Stimulated activated CD8-positive, alpha-beta memory T cell treated with anti-CD3 and anti-CD28 coated beads, Interleukin-4, amount 100 ng/mL, for 4 hours (primary cell): ENCODE measurements at places on chromosomes 16 and 17.

- no peak for DNase-seq
These were observed 31.1 kb downstream of the PPM1E start for GRCh38 chr17:58786586-58787295.

- DNase-seq = no peak
These were observed 100.7 kb downstream of the HIC1 start for GRCh38 chr17:2155573-2155972.

DNA sequence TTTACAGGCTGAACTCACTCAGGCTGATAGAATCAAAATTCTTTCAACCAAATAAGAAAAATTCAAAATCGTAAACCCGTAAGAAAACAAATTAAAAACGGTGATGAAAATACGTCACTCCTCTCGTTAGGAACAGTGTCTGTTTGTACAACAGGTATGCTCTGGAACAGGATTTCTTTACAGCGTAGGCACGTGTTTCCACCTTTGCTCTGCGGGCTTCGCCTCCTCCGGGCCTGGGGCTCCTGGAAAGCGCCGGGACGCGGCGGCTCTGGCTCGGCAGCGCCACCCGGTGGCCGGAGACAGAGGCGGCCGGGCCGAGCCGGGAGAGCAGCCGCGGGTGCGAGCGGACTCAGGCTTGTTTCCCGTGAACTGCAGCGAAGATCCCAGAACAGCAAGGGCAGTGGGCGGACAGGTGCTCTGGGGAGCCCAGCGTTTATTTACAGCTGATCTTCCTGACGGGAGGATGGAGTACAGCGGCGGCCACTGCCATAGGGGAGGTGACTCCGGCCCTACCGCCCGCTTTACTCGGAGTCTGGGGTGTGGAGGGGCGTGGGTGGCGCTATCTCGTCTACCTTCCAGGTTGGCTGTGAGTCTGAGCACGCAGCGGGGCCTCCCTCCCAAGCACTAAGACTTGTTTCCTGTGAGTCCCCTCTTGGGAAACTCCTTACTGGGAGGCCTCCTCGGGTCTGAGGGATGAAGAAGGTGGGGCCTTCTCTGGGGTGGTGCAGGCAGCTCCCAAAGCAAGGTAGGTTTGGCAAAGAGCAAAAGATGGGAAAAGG is 40.5 kb upstream of the ATP2A3 start:
- DNase-seq = peak; percentile 6

DNA sequence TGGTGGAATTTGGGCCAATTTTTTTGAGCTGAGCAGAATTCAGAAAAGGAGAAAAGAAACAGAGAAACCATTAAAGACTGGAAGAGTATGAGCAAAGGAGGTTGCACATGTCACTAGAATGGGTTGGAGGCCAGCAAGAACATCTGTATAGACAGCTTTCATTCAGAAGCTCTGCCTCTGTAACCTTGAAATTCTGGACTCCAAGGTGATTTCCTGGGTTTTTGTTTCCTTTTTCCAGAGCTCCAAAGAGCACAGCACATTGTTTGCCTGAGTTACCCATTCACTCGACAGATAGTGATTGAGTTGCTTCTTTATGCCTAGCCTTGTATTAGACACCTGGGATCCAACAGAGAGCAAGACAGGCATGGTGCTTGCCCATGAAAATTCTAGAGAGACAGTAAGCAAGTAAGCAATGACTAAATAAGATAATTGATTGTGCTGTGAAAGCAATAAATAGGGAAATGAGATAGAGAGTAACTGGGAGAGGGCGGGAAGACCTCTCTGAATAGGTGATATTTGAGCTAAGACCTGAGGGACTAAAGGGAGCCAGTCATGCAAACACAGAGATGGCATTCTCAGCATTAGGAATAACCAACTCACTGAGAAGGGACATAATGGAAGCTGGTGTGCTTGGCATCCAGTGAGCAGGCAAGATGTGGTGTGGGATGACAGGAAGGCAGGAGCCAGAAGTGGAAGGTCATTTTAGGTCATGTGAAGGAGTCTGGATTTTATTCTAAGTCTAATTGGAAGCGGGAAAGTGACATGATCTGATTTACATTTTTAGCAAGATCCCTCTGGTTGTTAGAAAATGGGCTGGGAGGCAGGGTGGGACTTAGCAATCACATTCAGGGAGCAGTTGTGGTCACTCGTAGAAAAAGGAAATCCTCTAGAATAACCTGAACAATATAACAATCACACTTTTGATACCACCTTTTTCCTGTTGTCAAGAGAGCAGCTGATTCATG is 197.5 kb downstream of the HS3ST3A1 start:
- DNase-seq = no peak

DNA sequence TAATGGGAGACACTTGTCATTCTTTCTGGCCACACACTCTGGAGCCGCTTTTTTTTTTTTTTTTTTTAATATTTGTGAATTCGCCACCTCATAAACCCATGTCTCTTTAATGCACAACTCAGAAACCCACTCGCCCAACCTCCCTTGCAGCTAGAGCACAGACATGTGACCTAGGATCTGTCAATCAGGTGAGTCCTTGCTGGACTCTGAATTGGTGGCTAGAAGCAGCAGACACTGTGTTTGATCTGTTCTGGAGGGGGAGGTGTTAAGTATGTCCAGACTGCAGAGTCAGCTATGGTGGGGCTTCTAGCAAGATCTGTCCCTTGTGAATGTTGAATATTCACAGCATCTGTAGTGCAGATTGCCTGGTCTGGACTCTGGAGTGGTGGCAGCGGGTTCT is 112.1 kb downstream of the PRKCB start:
- no peak for DNase-seq

- DNase-seq = no peak
These were observed 25.6 kb downstream of the SLC7A5 start for GRCh38 chr16:87843678-87844105.

DNA sequence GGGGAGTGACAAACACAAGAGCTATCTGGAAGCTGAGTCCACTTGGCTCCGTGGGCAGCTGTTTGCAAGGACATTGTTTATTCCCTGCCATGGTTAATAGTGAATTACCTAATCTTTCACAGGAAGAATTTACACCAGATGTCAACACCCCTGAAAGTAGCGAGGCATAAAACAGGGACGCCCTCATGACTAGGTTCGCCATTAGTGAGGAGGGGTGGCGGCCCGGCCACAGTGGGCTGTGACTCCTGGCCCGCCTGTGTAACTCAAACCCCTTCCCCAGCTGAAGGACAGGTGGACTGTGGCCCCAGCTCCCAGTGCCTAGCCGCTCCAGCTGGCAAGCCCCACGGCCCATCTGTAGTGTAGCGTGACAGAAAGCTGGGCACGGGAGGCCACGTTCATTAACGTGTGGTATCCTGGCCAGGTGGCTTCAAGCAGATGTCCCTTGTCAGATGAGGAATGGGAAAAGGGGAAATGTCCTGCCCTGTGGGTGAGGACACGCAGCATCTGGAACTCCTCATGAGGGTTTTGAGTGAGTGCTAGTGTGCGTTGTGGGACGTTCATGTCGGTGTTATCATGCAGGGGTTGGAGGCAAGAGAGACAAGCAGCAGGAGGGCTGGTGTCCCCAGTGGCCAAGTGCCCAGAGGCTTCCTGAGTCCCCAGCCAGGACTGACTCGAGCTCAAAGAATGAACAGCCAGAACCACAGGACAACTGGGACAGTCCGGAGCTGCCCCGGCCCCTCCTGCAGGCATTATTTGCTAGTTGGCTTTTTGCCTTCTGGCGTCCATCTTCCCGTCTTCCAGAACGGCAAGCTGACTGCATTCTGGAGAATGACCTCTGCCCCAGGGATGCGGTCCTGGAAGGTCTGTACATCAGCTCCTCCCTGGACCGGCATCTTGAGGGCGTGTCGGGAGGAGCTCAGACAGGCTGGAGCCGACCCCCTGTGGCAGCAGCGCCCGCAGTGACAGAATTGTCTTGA is 19.2 kb downstream of the KDM8 start:
- DNase-seq = no peak

GRCh38 chr17:36068524-36068923 is 4.5 kb downstream of the CCL18 start:
- DNase-seq = no peak

GRCh38 chr16:11133344-11133943 is 122.6 kb downstream of the SOCS1 start:
- DNase-seq = no peak

GRCh38 chr16:19805459-19806162 is 79.0 kb downstream of the GPRC5B start:
- DNase-seq = no peak

DNA sequence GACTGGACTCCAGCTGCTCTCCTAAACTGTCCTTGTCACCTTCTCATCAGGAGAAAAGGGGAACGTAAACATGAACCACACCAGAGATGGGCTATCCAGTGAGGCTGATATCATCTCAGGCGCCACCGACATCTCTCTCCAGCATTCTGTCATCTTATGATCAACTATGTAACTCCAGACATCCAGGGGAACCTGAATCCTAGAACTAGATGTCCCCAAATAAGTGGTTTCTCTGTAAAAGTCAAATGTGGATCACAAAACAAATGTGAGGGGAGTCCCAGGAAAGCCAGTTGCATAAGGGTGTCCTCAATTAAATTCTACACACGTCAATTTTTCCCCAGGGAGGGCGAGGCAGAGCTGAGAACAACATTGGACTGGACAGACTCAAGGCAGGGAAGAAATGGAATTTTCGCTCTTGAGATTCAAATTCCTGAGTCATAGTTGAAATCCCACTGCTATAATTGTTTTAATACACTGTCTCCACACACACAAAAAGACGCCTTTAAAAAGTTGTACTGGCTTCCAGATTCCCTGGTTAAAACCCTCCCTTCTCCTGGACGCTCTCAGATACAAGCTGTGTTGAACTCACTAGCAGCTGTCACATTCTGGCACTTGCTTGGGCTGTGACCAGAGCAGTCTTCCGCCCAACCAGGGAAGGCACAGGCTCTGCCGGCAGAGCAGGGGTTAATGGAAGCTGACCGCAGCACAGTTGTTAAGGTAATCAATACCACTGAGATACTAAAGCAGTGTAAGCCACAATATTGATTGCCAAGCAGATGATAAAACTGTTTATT is 62.6 kb downstream of the ZFHX3 start:
- no peak for DNase-seq

- no peak for DNase-seq
These were observed 24.5 kb downstream of the STXBP4 start for GRCh38 chr17:54992797-54993639.

- no peak for DNase-seq
These were observed 13.7 kb downstream of the MYO15B start for GRCh38 chr17:75601057-75601987.

DNA sequence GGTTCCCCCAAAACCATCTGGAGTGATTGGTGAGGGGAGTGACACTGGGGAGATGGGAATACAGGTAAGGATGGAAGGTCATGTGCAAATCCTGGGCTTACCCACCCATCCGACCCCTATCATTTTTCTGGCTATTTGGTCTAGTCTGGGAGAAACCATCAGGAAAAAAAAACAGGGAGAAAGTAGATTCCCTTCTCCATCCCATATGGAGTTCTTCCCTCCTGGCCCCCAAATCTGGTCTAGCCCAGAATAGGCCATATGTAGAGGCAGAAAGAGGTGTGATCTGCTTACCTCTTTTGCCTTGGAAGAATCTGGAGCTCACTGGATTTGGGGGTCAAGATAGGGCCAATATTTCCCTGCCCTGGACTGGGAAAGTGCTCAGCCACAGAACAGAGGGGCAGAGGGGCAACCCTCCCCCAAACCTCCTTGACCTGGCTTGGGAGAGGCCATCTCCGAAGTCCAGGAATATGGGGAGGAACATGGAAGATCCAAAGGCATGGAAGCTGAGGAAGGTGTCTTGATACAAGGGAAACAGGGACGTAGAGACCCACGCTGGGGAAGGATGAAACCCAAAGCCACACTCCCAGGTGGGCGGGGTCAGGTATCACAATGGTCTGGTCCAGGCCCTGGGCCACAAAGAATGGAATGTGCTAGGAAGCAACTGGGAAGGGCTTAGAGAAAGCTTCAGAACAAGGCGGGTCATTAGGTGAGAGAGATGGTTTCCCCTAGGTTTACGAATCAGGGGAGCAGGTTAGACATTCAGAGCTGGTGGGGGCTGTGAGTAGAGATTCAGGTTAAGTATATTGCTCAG is 16.2 kb downstream of the CHRNB1 start:
- DNase-seq = no peak

- no peak for DNase-seq
These were observed 90.5 kb upstream of the HSBP1 start for GRCh38 chr16:83717308-83717707.

- DNase-seq = no peak
These were observed 86.3 kb downstream of the MYH11 start for GRCh38 chr16:15770512-15770911.

DNA sequence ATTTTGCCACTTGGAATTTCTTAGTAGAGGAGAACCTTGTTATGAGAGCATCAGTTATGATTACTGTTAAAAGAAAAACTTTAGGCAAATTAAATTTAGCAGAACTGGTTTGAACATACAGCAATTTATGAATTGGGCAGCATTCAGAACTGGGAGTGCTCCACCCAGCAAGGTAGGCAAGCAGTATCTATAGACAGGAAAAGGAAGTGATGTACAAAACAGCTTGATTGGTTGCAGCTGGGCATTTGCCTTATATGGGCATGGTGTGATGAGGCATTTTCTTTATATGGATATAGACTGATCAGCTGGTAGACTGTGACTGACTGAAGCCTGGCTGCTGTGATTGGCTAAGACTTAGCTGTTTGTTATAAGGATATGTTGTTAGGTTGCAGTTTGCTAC is 17.6 kb upstream of the CYLD start:
- no peak for DNase-seq

DNA sequence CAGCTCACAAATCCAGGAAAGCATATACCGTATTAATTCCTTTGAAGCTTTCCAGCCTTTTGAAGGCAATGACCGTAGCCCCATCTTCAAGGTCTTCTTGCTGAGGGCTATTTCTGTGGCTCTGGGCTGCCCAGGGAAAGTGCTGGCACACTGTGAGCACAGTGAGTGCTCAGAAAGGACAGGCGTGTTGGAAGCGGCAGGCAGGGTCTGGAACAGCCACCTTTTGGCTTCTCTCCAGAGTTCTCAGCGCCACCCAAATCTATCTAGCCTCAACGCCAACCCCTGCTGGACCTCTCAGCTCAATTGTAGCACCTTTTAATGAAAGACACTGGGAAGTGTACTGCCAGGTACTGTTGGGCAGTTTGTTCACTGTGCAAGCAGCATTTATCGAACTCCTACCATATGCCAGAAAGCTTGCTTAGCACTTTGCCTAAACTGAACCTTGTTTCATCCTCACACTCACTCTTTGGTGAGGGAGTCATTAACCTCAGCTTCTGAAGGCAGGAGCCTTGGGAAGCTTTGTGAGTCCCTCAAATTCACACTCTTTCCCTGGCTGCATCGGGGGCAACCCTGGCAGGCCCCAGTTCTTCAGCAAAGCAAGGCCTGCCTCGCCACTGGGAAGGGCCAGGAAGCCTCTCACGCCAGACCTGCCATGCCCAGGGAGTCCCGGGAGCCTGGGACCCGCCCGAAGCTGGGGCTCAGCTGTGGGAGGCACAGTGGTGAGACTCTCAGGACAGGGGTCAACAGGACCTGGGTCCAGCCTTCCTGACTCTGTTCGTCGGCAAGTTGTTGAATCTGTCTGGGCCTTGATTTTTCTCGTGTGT is 13.5 kb upstream of the CIBAR2 start:
- DNase-seq = no peak

- DNase-seq = no peak
These were observed 2.4 kb downstream of the MEAK7 start for GRCh38 chr16:84502075-84502474.
